ENCODE measurements at places on chromosomes 3 and 15.

- DNase-seq, result no peak
These were observed 728.8 kb downstream of the NR2F2 start for GRCh38 chr15:97059281-97059680.

DNA sequence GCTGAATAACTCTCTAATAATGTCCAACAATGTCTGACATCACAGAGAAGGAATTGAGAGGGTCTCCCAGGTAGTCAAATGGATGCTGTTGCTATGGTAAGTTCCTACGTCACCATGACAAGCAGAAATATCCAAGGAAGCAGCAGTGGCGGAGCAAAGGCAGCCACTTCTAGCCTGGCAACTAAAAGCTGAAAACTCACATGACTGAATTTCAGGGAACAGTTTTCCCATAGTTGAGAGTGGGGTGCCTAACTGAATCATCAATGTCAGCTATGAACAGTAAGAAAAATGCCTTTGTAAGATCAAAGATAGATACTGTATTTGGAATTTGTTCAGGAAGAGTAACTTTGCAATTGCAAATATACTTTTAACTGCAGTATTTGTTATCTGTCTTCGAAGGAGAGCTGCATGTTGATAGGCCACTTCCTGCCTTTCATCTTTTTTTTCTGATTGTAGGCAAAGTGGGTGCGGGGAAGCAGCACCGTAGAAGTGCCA lies 161.7 kb downstream of the BBX start:
- no peak for DNase-seq

GRCh38 chr15:99086327-99086667 lies 18.6 kb upstream of the SYNM start:
- DNase-seq, result no peak

DNA sequence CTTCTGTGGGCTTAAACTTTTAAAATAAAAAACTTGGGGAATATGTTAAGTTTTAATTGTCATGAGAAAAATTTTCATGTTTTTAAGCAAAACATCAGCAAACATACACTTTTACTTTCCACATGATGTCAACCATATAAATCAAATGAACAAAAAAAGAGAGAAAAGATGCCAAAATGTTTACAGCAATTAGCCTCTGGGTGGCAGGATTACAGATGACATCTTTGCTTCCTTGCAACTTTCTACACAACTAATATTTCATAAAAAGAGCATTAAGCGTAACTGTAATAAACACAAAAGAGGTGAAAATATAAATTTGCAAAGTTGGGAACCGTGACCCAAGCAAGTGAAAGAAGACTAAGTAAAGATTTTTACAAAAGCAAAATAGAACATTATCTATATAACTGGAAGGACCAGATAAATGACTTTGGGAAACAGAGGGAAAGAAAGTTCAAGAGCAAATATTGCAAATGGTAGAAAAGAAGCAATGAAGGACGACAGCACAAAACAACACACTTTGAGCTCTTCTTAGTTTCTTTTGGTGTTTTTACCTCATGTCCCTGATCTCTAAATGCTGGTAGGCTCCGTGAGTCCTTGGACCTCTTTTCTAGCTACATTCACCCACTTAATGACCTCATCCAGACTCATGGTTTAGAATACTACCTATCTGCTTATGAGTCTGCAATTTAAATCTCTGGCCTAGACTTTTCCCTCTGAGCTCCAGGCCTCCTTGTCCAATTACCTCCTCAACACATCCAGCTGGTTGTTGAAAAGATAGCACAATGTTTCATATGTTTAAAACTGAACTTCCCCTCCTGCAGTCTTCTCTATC lies 9.4 kb downstream of the TP53BP1 start:
- DNase-seq, result no peak

GRCh38 chr3:45134758-45135521 lies 11.2 kb downstream of the CDCP1 start:
- DNase-seq, result no peak

- DNase-seq, result no peak
These were observed 29.6 kb upstream of the TIMP4 start for GRCh38 chr3:12188328-12188648.
